ENCODE measurements at places on chromosomes 11 and 22.

DNA sequence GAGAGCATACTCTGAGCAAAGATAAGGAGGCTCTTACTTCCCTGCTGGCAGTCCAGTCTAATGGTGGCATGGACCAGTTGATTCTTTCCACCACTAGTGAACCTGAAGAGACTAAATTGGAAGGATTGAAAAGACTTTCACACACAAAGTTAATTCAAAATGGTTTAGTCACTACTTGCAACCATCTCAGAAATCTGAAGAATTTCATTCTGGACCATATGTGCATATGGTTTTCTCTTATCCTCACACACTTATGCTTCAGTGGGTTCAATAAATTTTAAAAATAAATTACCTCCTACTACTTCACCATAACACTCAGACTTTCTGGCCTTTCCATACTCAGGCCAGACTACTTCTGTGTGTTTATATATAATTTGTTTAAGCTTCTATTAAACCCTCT lies 44.7 kb downstream of the CADM1 start:
- DNase-seq: no peak

- DNase-seq: no peak
These were observed 35.7 kb downstream of the TRIM29 start for GRCh38 chr11:120102050-120102863.

GRCh38 chr22:44407171-44407986 lies 90.7 kb downstream of the RTL6 start:
- DNase-seq: no peak

GRCh38 chr11:71434576-71435130 lies 13.5 kb downstream of the DHCR7 start:
- no peak for DNase-seq

DNA sequence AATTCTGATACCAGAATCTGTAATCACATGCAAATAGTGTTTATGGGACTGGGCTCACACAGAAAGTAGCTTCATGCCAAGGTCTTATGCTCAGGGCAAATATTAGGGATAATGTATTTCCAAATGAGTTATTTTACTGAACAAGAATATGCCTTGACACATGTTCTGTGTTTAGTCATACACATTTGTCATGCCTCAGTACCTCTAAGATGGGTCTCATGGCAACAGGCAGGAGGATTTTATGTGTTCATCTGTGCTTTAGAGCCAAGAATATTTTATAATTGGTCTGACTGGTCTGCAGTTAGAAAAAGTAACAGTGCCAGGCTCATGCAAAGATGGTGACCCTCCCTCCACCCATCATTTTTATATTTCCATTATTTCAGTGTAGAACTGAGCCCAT lies 49.1 kb downstream of the JAM3 start:
- peak; percentile 22 for DNase-seq

GRCh38 chr11:1619449-1619848 lies 2.5 kb downstream of the KRTAP5-4 start:
- DNase-seq: no peak
